Vagina (tissue), 2 donors: ENCODE measurements at places on chromosomes 13 and 19. TPM values are rescaled to one million over a fixed set of nuclear protein-coding genes. Genes with fewer than 3 reads are reported as not detected.
A peak's percentile ranks its signal among the peaks of the same experiment; 100 is the strongest.

The CYP4F2 gene
- 6.9 TPM for total RNA-seq

The ZNF790 gene
- 2.5 TPM for total RNA-seq

The PSG1 gene
- total RNA-seq = not detected

The ATP8B3 gene
- 3.2 TPM for total RNA-seq

The ZNF888 gene
- 3.7 TPM for total RNA-seq

DNA sequence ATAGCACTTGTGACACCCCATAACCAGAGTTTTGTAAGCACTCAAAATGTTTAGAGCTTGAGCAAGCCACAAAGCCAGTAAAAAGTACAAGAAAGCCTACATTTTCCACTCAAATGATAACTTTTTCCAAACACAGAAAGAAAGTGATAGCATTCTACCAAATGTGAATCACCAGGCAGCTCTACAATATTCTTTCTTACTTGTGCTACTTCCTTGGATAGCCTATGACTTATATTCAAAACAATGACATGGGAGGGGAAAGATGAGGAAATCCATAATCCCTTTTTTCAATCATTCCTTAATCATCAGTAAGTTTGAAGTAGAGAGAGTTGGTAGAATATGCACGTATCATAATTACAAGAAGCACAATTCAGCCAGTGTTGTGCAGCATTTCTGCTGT, 650.8 kb upstream of the PCDH9 start:
- no peak for DNase-seq
- H3K4me1 ChIP-seq = no peaks in the 10 kb centered on the region
- no peak overlapping the region for H3K27ac ChIP-seq
- no peak overlapping the region for H3K4me3 ChIP-seq
- H3K36me3 ChIP-seq = no peaks in the 10 kb centered on the region

- peak overlapping the region; percentile 79 for H3K4me3 ChIP-seq
- DNase-seq = no peak
- peaks cover 58% of the 10 kb centered on the region for H3K4me1 ChIP-seq
- H3K36me3 ChIP-seq = no peaks in the 10 kb centered on the region
- no peaks in the 10 kb centered on the region for H3K27me3 ChIP-seq
These were observed 459 bp downstream of the MIDN start for GRCh38 chr19:1248786-1249297.

DNA sequence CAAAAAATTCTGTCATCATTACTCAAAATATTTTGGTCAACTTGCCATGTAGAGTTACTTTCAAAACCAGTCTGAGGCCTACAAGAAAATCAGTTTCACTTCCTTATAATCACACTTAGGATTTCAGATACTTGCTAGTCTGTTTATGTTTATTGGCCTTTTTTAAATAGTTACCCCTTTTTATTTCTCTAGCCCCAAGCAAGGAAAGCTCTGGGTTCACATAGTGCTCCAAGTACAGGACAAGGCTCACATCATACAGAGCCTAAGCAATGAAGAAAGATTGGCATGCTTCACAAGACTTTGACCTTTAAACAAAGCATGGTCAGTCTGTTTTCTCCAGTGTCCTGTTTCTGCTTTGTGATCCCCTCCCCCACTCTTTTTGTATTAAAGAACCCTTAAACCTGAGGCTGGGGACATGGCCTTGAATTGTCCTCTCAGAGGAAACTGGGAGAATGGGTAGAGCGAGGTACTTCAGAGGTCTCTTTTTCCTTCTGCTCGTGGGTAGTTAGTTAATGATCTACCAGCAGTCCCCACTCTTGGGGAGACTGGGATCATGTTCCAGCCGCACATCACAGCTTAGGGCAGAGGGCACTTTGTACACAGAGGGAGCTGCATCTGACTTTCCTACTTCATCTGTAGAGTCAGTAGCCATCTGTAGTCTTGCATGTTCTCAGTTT, 30.7 kb downstream of the CEACAM1 start:
- no peak overlapping the region for H3K27ac ChIP-seq
- H3K27me3 ChIP-seq = no peaks in the 10 kb centered on the region
- H3K4me1 ChIP-seq = no peaks in the 10 kb centered on the region
- DNase-seq = no peak
- no peak overlapping the region for H3K4me3 ChIP-seq

GRCh38 chr19:15195371-15196334, 5.1 kb downstream of the NOTCH3 start:
- H3K27me3 ChIP-seq = no peaks in the 10 kb centered on the region
- H3K4me1 ChIP-seq = peaks cover 53% of the 10 kb centered on the region
- no peak for DNase-seq
- peak overlapping the region; percentile 53 for H3K4me3 ChIP-seq

DNA sequence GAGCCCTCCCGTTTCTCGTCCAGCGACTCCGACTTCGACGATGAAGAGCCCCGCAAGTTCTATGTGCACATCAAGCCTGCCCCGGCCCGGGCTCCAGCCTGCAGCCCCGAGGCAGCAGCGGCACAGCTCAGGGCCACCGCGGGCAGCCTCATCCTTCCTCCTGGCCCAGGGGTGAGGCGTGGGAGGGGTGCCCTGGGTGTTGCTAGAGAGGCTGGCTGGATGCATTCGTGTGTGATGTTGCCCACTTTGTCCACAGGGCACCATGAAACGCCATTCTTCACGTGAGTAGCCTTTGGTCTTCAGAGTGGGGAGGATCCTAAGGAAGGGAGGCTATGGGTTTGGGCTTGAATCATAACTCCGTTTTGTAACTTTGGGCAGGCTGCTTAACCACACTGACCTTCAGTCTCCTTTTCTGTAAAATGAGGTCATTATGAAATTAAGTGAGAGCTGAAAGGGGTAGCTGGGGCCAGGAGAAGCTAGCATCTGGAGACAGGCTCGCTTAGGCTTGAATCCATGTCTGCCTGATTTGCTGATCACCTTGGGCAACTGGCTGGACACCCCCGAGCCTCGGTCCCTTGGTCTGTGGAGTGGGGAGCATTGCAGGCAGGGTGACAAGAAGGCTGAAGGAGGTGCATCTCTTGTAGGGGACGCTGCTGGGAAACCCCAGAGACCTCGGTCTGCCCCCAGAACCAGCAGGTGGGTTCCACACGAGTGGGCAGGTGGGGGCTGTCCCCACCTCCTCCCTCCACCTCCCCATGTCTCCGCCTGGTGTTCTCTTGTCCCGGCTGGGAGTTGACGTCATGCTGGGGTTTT, 18.7 kb upstream of the B3GNT3 start:
- no peak overlapping the region for H3K4me3 ChIP-seq
- no peaks in the 10 kb centered on the region for H3K27me3 ChIP-seq
- no peak overlapping the region for H3K27ac ChIP-seq
- H3K36me3 ChIP-seq = no peaks in the 10 kb centered on the region
- peaks cover 12% of the 10 kb centered on the region for H3K4me1 ChIP-seq

DNA sequence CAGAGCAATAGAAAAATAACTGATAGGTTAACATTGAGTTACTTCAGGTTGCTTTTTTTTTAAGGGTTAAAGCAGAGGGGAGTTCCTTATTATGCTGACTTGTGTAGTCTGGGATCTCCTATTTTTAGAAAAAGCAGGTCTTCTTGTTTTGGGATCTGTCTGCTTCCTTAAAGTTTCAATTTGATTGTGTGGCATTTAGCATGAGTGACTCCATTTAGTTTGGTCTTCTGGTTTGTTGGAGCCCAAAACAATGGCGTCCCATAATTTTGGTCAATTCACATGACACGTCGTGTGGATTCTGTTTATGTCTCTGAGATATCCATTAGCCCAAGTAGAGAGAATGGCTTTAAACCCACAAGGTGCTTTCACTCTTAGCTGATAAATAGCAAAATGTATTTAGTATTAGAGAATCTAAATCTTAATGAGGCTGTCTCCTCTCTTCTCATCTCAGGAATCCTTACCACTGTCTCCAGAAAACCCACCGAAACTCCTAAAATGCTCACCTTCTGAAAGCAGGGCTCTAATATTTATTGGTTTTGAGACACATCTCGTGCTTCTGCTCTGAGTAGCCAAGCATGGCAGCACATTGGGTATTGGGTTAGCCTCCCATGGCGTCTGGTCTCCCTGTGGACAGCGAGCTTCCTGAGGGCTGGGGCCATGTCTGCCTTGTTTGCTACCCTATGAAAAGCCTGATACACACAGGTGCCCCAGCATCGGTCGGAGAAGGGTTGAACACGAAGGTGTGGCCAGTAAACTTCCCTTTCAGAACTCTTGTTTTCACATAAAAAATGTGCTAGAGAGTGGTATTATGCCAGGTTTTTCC, 67.2 kb upstream of the GPR183 start:
- no peak for DNase-seq
- H3K27me3 ChIP-seq = no peaks in the 10 kb centered on the region
- H3K4me3 ChIP-seq = no peak overlapping the region
- no peak overlapping the region for H3K27ac ChIP-seq
- H3K36me3 ChIP-seq = no peaks in the 10 kb centered on the region
- no peaks in the 10 kb centered on the region for H3K4me1 ChIP-seq

- H3K4me1 ChIP-seq = peaks cover 9% of the 10 kb centered on the region
- DNase-seq = no peak
- no peaks in the 10 kb centered on the region for H3K27me3 ChIP-seq
- no peak overlapping the region for H3K27ac ChIP-seq
These were observed 249.0 kb downstream of the DLEU7 start for GRCh38 chr13:50594276-50595051.

GRCh38 chr13:22278336-22278929, 607.6 kb downstream of the FGF9 start:
- no peaks in the 10 kb centered on the region for H3K4me1 ChIP-seq
- no peak for DNase-seq
- no peaks in the 10 kb centered on the region for H3K36me3 ChIP-seq

GRCh38 chr19:51386882-51387520, 773 bp downstream of the LIM2 start:
- no peak for DNase-seq
- H3K27ac ChIP-seq = no peak overlapping the region
- no peak overlapping the region for H3K4me3 ChIP-seq
- no peaks in the 10 kb centered on the region for H3K4me1 ChIP-seq
- H3K27me3 ChIP-seq = no peaks in the 10 kb centered on the region

DNA sequence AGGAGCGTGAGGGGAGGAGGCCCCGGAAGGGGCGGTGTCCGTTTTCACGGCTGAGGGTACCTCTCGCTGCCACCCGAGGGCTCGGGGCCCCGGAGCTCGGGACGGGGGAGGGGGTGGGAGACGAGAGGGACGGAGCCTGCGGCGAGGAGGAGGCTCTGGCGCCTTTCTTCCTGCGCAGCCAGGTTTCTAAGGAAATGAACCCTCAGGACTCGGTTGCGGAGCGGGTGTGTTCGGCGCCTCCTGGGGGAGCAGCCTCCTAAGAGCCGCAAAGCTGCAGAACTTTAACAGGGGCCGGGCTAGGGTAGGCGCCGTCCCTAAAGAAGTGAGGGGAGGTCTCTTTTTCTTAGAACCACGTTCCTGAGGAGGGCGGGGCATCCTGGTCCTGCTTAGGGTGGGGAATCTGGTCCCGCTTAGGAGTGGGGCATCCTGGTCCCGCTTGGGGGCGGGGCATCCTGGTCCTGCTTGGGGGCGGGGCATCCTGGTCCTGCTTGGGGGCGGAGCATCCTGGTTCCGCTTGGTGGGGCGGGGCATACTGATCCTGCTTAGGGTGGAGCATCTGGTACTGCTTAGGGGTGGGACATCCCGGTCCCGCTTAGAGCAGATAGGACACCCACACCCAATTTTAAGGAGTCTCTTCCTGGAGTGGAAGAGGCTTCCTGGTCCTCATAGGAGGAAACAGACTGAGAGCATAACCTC, 6.2 kb downstream of the SYT5 start:
- peaks cover 19% of the 10 kb centered on the region for H3K4me1 ChIP-seq
- H3K36me3 ChIP-seq = no peaks in the 10 kb centered on the region
- H3K27me3 ChIP-seq = peaks cover 14% of the 10 kb centered on the region
- peak overlapping the region; percentile 9 for H3K4me3 ChIP-seq

GRCh38 chr13:69292789-69293425, 814.7 kb upstream of the ATXN8OS start:
- no peak overlapping the region for H3K4me3 ChIP-seq
- no peaks in the 10 kb centered on the region for H3K4me1 ChIP-seq
- no peaks in the 10 kb centered on the region for H3K27me3 ChIP-seq

GRCh38 chr19:18558604-18559003, 934 bp downstream of the KXD1 start:
- DNase-seq = no peak
- no peaks in the 10 kb centered on the region for H3K27me3 ChIP-seq
- H3K27ac ChIP-seq = peak overlapping the region; percentile 98
- no peaks in the 10 kb centered on the region for H3K36me3 ChIP-seq

DNA sequence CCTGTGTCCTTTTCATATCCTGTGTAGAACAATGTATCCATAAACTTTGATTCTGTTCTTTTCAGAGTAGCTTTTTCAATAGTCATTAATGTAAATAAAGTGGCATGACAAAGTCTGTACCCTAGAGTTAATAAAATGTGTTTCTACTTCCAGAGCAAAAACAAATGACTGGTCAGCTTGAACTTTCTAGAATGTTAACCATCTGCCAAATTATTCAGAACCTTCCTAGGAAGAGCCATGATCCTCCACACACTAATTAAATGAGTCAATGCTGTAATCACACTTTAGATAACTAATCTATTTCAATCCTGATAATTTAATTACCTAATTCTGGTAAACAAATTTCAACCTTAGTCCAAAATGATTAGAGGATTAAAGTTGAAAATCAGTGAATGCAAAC, 73.2 kb downstream of the DIAPH3 start:
- H3K36me3 ChIP-seq = no peaks in the 10 kb centered on the region
- no peaks in the 10 kb centered on the region for H3K4me1 ChIP-seq
- no peak for DNase-seq
- no peak overlapping the region for H3K4me3 ChIP-seq
- no peak overlapping the region for H3K27ac ChIP-seq

DNA sequence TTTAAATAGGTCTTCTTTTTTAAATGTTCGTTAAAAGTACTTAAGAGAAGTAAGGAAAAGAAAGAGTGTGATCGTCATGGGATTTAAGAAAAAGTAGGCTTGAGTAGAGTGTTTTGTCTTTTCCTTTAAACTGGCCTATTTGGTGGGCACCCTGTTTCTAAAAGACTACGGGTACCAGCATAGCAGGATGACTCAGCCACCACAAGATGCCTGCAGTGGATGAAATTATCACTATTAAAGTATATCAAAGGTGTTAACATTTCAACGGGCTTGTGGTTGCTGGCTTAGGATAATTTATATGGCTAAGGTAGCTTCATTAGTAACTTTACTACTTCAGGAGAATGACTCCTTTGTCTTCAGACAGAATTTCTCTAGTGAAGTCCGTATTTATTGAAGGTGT, 112.6 kb downstream of the STARD13 start:
- peaks cover 37% of the 10 kb centered on the region for H3K4me1 ChIP-seq
- no peaks in the 10 kb centered on the region for H3K27me3 ChIP-seq

GRCh38 chr19:45040059-45040771, 1.4 kb downstream of the CLASRP start:
- H3K27ac ChIP-seq = peak overlapping the region; percentile 87
- H3K4me3 ChIP-seq = peak overlapping the region; percentile 85
- DNase-seq = no peak
- peaks cover 51% of the 10 kb centered on the region for H3K4me1 ChIP-seq
